NCI-H446 (cell line): ENCODE measurements at places on chromosomes 2 and 18.

- no peak for DNase-seq
Observed at GRCh38 chr2:179137200-179137759, 87.3 kb upstream of the CCDC141 start.

DNA sequence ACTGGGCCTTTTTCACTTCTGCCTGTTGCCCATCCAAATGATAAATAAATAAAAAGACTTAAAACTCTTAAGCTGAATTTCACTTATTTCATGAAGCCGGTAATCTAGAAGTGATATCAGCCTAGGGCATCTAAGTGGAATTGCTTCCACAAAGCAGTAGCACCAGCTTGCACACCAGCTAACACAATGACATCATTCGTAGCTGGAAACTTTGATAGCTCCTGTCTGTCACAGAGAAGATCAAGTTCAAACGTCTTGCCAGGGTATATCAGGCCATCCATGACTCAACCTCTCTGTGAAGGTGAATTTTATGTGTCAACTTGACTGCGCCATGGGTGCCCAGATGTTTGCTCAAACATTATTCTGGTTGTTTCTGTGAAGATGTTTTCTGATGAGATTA is 161.7 kb upstream of the MYT1L start:
- no peak for DNase-seq

DNA sequence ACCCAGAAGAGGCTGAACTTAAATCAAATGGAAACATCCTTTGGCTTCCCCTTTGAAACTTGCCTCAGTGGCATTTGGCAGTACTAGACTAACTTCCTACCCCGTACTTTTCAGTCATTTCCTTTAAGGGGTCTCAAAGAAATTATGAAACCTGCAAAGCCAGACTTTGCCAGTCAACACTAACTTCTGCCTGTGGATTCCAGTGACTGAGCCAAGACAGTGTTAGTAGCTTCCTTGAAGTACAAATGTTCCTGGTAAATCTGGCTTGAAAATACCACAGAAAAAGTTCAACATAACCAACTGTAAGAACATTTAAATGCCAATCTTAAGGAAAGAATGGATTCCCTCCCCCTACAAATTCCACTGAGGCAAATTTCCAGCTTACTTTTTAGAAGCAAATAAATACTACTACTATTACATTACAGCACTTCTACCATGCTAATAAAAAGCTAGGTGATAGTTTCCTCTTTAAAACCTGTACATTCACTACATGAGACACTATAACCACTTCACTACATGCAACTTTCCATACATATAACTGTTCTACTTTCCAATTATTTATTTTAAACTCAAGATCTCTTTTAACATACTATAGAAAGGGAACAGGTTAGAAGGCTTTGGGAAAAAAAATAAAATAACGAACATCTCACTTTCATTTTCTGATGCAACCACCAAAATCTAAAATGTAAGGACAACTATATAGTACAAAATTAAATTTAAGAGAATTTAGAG is 2.4 kb downstream of the PELI1 start:
- DNase-seq = no peak

- no peak for DNase-seq
Observed at GRCh38 chr18:59353079-59353680, 5.9 kb downstream of the LMAN1 start.

DNA sequence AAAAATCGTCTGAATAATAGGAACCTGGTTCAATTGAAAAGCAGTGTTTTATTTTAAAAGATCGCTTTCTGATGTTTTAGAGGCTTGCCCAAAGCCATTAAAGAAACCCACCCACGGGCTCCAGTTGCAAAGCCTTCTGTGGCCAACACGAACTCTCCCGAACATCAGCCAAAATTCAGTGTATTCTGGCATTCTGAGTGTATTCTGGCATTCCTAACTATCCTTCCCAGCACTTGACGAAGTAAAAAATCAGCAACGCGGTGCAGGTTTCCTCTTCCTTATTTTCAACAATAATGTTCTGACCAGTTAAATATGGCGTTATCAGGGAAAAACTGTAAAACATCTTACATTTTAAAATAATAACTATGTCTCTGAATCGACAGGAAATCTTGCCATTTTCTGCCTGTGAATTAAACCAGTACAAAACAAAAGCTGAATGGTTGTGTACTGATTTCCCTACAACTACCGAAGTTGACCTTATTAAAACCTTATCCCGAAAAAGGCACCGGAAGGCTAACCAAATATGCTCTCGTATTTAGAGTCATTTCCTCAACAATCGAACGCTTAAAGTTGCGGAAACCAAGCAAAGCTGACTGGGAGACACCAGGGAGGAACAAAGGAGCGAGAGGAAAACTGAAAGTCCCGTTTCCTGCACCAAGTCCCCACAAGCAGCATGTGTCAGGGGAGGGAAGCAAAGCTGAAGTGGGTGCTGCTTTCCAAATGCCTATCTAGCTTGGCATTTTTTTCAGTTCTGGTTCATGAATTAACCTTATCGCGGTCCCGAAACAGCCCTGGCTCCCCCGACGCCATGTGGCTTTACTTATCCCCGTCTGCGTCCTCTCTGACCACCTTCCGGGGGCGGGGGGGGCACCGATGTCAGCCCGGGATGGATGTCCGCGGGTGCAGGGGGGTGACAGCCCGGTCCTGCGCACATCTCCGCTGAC is 44.3 kb downstream of the ZNF516 start:
- DNase-seq = no peak

- no peak for DNase-seq
Observed at GRCh38 chr2:73897934-73898333, 5.1 kb downstream of the ACTG2 start.

DNA sequence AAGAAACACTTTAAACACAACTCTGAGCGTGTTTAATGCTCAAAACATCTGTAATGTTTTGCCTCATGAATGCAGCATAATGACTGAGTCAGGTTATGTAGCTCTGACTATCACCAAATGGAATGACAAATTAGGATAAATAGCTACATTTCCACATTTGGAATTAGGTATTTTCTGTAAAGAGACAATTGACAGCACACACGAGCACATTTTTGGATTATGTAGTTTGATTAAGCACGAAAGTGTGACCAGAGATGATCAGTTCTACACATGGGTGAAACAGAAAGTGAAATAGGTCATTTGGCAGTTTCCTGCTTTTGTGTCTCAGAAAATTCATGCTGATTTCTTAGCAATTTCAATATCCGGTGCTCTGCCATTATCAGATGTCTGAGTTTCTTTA is 29.0 kb downstream of the LPIN1 start:
- DNase-seq = no peak

DNA sequence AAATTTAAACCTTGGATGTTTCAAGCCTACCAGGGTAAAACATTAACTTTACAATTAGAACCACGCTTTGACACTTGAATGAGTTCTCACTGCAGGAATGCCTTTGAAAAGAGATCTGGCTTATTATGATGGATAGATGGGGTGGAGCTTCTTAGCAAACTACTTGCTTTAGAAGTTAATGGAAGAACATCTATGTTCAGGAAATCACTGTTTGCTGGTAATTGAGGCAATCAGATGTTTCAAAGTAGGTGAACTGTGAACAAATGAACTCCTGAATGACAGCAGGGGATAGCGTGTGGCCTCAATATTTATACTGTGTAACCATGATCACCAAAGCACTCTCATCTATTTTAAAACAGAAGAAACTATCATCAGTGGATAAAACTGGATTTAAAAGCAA is 383.6 kb downstream of the PIK3C3 start:
- DNase-seq = no peak

GRCh38 chr2:160482673-160483072 is 10.9 kb downstream of the RBMS1 start:
- DNase-seq = no peak

DNA sequence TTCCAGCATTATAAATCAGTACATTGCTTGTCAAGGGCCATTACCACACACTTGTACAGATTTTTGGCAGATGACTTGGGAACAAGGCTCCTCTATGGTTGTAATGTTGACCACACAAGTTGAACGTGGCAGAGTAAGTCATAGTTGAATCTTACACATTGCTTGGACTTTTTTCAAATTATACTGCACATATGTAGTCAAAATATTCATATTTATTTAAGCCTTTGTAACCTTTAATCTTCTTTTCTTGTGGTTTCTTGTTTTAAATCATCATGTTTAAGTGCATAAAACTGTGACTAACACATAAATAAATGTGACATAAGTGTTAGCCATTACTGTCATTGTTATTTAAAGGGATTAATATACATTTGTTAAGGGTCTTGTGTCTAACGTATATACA is 52.1 kb upstream of the EPB41L5 start:
- no peak for DNase-seq

GRCh38 chr2:107777974-107778373 is 48.7 kb upstream of the RGPD4 start:
- no peak for DNase-seq

DNA sequence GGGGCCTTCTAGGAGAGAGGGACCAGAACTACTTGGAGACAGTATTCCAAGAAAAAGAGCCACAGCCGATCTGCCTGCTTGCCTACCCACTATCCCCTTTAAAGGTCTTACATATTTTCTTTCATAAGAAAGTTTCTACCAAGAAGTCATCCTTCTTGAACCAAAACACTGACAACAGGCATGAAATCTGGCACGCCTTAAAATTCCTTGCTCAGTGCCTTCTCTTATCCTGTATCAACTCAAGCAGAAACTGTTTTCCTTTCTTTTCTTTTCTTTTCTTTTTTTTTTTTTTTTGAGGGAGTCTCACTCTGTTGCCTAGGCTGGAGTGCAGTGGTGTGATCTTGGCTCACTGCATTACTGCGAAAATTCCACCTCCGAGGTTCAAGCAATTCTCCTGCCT is 48.3 kb upstream of the ZFP36L2 start:
- DNase-seq = no peak

GRCh38 chr2:54676656-54677055 is 46.8 kb upstream of the EML6 start:
- no peak for DNase-seq

GRCh38 chr2:54652540-54652939 is 70.9 kb upstream of the EML6 start:
- DNase-seq = peak; percentile 4

- no peak for DNase-seq
Observed at GRCh38 chr2:194750926-194751325, 906.1 kb upstream of the SLC39A10 start.

DNA sequence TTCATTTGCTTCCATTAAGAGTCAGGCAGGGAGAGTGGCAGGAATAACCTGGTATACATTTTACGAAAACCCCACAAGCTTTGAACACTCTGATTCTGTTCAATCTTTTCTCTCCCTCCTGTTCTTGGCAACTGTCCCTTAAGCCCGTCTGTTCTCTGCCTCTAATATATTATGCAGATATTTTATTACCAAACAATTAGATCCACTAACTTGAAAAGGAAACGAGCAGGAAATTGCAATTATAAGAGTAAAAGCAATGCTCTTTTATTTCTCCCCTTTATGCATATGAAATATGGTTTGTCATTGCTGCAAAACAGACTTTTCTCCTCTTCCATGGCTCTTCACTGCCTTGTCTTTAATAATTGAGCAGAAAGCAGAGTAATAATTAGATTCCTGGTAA is 149.1 kb upstream of the CELF4 start:
- DNase-seq = peak; percentile 14

DNA sequence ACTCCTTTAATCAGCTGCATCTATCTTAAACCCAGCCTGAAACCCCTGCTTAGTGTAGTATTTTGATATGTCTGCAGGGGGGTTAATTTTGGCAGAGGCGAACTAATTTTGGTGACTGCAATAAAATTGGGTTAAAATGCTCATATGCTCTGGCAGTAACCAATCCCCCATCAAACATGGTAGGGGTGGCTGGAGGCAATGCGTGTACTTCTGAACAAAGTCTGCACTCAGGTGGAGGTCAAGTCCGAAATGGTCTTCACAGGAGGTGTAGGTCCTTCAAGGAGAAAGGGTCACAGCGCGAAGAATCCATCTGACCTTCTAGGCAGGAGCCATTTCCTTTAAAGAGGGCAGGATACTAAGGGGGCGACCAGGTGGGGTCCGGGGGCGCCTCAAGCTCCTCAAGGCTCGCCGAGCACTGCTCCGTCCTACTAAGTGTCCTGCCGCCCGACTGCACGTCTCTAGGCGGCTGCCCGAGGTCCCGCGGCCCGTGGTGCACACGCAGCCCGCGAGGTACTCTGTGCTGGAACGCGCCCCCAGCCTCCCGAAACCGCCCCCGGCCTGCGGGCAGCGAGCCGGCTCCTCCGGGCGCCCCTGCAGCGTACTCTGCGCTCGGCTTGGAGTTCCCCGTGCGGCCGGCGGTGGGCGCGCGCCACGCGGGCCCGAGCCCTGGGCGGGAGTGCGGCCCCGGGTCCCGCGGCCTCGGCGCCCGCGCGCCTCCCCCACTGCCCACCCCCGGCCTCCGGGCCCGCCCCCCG is 1.7 kb upstream of the LDLRAD4 start:
- no peak for DNase-seq

DNA sequence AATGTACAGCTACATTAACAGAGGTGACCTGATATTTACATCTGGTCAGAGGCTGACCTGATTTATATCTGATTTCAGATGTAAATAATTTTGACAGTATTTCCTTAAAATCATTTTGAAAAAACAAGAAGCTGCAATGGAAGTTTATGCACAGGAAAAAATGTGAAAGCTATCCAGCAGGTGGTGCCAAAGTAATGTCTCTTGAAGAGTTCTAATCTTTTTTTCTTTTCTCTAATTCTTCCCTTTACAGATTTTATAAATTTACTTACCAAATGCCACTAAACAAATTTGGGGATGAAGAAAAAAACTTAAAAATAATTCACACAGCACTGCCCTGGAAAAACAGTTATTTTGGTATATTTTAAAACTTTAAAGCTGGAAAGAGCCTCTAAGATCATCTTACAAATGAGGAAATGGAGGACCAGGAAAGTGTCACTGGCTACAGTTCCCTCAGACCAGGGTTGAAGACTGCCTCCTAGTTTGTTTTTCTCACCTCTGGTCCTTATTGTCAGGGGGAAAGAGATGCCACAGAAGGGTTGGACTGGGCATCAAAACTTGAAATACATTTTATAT is 16.4 kb upstream of the FBLN7 start:
- peak; percentile 32 for DNase-seq

DNA sequence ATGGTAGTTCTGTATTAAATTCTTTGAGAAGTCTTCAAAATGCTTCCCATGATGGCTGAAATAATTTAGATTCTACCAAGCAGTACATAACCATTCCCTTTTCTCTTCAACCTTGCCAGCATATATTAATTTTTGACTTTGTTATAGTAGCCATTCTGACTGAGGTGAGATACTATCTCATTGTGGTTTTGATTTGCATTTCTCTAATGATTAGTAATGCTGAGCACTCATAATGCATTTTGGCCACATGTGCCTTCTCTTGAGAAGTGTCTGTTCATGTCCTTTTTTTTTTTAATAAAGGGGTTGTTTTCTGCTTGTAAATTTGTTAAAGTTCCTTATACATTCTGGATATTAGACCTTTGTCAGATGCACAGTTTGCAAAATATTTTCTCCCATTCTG is 173.9 kb downstream of the CALCRL start:
- no peak for DNase-seq

DNA sequence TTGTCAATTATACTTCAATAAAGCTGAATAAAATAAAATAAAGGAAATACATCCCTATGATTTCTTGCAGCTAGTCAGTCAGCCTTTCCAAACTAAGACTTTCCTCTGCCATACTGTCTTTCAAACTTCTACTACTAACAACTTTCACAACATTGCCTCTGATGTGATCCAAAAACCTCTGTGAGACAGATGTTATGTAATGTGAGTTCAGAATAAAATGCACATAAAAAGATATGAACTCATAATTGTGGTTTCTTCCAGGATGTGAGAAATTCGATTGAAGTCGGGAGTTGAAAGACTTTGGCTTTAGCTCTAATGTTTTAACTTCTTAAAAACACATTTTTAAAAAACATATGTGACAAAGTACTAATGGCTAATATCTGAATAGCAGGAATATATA is 98.7 kb downstream of the PIGN start:
- DNase-seq = no peak

GRCh38 chr18:66916834-66917233 is 312.9 kb upstream of the CDH19 start:
- DNase-seq = no peak
